Fibroblast of the aortic adventitia (primary cell): ENCODE measurements at places on chromosomes 12 and 14.

- no peak for DNase-seq
These were observed 111.8 kb upstream of the CCND2 start for GRCh38 chr12:4161718-4162117.

DNA sequence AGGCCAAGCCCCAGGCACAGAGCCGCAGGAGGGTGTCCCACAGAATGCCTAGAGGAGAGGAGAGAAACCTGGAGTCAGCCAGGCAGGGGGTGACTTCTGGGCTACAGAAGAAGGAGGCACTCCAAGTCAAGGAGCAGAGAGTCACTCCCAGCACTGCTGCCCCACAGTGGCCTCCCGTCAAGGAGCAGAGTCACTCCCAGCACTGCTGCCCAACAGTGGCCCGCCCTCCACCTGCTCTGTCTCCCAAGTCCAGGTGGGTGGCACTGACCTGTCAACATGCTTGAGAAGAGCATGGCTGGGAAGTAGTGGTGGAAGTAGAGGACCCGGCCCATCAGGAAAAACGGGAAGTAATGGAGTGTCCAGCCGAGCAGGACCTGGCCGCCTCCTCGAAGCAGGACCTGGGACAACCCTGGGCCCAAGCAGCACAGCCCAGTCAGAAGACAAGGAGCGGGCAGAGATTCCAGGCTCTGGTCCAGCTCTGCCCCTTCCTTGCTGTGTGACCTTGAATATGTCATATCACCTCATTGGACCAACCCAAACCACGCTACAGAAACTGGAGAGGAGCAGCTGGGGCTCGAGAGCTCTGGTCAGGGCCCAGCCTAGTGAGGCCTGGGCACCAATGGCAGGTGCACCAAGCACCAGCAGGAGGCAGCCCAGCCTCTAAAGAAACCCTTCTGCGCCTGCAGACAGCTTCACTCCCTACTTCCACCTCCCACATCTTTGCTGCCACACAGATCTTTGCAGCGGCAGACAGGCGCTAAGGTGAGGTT, 7.6 kb upstream of the NGB start:
- no peak for DNase-seq

DNA sequence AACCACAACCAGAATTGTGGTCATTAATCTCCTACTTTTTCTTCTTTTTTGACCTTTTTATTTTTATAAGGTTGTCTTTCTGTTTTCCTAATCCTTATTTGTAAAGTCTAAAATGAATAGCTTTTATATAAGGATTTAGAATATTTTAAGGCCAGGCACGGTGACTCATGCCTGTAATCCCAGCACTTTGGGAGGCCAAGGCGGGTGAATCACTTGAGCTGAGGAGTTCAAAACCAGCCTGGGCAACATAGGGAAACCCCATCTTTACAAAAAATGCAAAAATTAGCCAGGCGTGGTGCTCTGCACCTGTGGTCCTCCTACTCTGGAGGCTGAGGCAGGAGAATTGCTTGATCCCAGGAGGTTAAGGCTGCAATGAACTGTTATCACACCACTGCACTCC, 55.1 kb downstream of the IFT81 start:
- peak; percentile 73 for DNase-seq

DNA sequence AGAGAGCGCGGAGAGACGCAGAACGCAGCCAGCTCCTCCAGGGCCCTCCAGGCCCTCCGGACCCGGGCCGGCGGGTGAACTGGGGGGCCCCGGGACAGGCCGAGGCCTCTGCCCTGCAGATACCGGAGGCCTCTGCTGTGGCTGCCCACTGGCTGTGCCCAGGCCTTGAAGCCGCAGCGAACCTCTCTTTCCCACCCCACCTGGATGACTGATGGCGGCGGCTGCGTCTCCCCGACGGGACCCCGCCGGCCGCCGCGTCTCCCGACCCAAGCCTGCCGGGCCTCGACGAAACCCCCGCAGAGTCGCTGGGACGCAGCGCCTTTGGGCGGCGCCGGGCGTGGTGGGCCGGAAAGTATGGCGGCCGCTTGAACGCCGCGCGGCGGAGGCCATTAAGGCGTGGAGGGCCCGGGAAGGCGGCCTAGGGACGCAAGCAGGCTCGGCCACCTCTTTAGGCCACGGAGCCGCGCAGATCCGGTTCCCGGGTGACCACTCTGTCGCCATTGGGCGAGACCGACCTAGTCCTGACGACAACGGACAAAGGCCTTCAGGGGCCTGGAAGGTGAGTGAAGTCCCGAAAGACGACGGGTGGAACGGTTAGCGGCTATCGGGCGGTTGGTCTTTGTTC, 8.4 kb upstream of the ERGIC2 start:
- DNase-seq: no peak

GRCh38 chr12:91893476-91893875, 252.2 kb downstream of the BTG1 start:
- no peak for DNase-seq
